ENCODE measurements at places on chromosomes 16 and 17. TPM values are rescaled to one million over a fixed set of nuclear protein-coding genes. Genes with fewer than 3 reads are reported as not detected.
A peak's percentile ranks its signal among the peaks of the same experiment; 100 is the strongest.

GRCh38 chr17:34885076-34885475, 76.2 kb downstream of the CCT6B start:
- H3K27me3 ChIP-seq, result peaks cover 4% of the 10 kb centered on the region
- H3K36me3 ChIP-seq, result no peaks in the 10 kb centered on the region
- H3K27ac ChIP-seq, result peak overlapping the region; percentile 63
- DNase-seq, result no peak

Gene HOXB8
- total RNA-seq, result not detected

GRCh38 chr16:16059895-16060590, 110.6 kb downstream of the ABCC1 start:
- H3K27ac ChIP-seq, result no peak overlapping the region
- H3K4me1 ChIP-seq, result peaks cover 3% of the 10 kb centered on the region
- DNase-seq, result no peak
- H3K36me3 ChIP-seq, result no peaks in the 10 kb centered on the region
- no peaks in the 10 kb centered on the region for H3K27me3 ChIP-seq
- H3K4me3 ChIP-seq, result no peak overlapping the region

Gene KCNH6
- 4.1 TPM for total RNA-seq

- H3K4me3 ChIP-seq, result peak overlapping the region; percentile 99
- no peaks in the 10 kb centered on the region for H3K36me3 ChIP-seq
- peaks cover 5% of the 10 kb centered on the region for H3K27me3 ChIP-seq
- no peak for DNase-seq
Observed at GRCh38 chr16:15650698-15651171, 690 bp downstream of the NDE1 start.

DNA sequence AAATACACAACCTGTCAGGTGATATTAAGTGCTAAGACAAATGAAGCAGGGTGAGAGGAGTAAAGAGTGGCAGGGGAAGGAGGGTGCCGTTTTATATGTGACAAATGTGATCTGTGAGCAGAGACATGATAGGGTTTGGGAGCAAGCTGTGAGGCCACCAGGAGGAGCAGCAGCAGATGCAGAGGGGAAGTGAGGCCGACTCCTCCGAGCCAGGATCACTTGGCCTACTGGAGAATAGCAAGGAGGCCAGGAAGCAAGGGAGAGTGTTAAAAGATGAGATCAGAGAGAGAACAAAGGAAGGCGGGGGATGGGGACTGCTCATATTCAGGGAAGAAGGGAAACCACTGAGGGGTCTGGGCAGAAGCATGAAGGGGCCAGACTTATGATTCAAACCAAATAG, 129.4 kb downstream of the TANGO6 start:
- H3K4me3 ChIP-seq, result no peak overlapping the region
- peaks cover 7% of the 10 kb centered on the region for H3K4me1 ChIP-seq
- peaks cover 4% of the 10 kb centered on the region for H3K27me3 ChIP-seq
- H3K36me3 ChIP-seq, result no peaks in the 10 kb centered on the region
- DNase-seq, result peak; percentile 56

Measured in glutamatergic neuron (in vitro differentiated cells).